ENCODE measurements at places on chromosomes 2 and 18. TPM values are rescaled to one million over a fixed set of nuclear protein-coding genes. Genes with fewer than 3 reads are reported as not detected.

Gene ALPP
- not detected for polyA plus RNA-seq

Gene LIPG
- 0.96 TPM for polyA plus RNA-seq

Gene LOXHD1
- not detected for polyA plus RNA-seq

Gene SNORC
- 59.1 TPM for polyA plus RNA-seq

Gene TRABD2A
- polyA plus RNA-seq: 0.15 TPM

Gene ST6GAL2
- polyA plus RNA-seq: not detected

Gene YIPF4
- 16.0 TPM for polyA plus RNA-seq

Gene ITGB6
- polyA plus RNA-seq: not detected

Gene IL36RN
- not detected for polyA plus RNA-seq

Gene LYG2
- 0.18 TPM for polyA plus RNA-seq

Gene GPR39
- polyA plus RNA-seq: 0.55 TPM

Gene GPAT2
- polyA plus RNA-seq: not detected

- DNase-seq: no peak
Observed at GRCh38 chr2:74893332-74893731, 59.4 kb downstream of the HK2 start.

- DNase-seq: no peak
Observed at GRCh38 chr18:45423659-45424058, 191.6 kb upstream of the SLC14A2 start.

GRCh38 chr2:72032481-72033041, 115.1 kb downstream of the CYP26B1 start:
- DNase-seq: no peak

GRCh38 chr18:63180971-63181376, 138.6 kb downstream of the BCL2 start:
- DNase-seq: no peak

GRCh38 chr2:46369783-46370182, 72.6 kb downstream of the EPAS1 start:
- DNase-seq: no peak

DNA sequence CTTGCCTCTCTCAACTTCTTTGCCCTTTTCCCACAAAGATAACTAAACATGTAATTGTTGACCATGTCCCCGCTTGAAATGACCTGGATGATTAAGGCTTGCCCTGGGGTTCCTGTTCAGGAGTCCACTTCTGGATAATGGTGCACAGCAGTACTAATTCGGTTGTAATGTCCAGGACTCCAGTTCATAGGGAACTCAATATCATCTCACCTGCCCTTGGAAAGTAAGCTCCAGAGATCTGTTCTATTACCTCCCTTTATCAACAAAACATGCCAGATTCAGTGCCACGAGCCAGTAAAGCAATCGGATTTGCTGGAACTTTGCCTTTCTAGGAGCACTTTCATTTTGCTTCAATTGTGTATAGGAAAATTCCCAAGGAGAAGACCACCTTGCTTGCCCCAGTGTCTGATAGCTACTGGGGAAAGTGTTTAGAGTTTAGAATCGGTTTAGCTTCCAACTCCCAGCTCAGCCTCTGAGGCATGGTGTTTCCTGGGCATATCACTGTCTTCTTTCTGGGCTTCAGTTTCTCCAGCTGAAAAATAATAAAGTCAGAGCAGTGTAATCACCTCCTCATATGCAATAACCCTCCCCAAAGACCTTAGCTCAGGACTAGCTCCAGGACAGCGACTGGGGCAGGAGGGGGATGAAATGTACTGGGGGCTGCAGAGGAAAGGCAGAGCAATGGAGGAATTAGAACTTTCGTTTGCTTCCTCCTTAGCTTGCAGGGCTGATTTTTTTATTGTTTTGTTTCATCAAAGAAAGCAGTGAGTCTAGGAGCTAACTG, 162.6 kb upstream of the CYRIA start:
- DNase-seq: no peak

DNA sequence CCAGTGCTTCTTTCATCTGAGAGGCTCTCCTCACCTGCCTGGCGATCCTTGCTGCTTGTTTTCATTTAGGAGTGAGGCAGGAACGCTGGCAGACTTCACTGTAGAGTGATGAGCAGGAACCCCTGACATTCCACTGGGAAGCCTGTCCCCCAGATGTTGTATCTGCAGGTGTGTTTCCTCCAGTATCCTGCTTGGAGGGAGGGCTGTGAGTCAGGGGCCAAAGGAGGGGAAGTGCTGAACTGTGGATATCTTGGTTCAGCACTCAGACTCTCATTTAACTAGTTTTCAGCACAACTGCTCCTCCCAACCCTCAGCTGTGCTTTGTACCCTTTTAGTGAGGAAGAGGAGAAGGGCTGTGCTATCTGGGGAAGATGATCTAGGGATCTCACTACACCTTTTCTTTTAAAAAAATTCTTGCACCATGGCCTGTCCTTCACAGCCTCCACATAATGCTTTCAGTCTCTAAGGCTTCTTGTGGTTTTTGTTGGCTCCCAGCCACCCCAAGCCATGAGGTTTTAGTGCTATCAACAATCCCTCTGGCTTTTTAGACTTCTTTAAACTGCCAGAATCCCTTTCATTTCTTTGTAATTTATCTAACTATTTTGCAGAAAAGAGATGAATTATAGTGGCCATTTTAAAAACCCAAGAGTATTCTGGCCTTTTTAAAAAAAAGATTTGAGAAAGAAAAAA, 11.2 kb downstream of the ANKAR start:
- no peak for DNase-seq

DNA sequence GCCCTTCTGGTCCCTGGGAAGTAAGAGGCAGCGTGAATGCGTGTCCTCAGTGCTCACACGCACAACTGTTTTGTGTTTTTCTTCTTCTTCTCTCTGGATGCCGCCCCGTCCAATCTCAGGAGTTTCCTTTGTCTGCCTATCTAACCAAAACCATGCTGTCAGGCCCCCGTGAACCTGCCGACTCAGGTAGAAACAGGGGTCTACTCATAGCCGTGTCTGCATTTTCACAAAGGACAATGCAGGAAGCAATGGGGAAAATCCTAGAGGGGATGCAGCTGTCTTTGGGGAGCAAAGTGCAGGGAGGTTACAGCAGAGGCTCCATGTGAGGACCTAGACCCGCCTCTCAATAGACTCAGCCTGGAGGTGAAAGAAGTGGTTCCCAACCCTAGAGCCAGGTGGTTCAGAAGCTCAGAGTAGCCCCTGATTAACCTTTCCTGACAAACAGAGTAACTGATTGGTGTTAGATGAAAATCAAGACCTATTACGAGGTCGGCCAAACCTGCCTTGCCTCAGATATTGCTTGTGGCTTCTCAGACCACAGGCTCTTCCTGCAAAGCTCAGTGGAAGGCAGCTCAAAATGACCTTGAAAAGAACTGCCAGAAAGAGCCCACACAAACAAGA, 49.3 kb downstream of the CD226 start:
- DNase-seq: peak; percentile 18

GRCh38 chr2:134170294-134170693, 83.6 kb upstream of the MGAT5 start:
- DNase-seq: no peak

GRCh38 chr18:31773774-31774476, 13.2 kb upstream of the SLC25A52 start:
- DNase-seq: peak; percentile 52

DNA sequence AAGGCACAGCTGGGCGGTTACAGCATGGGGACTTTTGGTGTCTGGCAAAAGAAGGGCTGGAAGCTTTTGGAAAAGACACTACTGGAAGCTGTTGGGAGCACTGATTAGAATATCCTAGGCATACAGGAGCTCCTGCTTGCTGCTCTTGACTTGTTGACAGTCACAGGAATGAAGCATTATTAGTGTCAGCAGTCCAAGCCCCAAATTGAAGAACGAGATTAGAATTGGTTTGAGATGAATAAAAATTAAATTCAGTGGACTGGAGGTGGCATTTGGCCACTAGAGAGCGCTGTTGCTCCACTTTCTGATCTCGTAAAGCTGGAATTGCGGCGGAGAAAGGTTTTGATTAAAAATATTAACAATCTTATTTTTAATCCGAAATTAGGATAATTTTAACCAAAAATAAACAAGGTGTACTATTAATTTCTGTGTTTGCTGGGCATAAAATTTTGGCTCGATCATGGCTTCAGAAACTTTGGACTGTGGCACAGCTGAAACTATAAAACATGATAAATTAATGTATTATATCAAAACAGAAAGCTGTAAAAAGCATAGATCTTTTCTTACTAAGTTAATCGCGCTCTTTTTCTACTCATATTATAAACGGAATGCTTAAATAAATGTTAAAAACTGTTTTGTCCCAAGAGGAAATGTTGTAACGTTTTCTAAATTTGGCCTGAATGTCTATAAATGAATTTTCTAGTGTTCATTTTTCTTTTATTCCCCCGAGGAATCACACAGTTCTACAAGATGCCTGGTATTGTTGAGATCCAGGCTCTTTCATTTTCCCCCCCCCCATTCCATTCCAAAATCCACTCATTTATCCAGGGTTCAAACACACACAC, 2.4 kb upstream of the HOXD8 start:
- peak; percentile 13 for DNase-seq

DNA sequence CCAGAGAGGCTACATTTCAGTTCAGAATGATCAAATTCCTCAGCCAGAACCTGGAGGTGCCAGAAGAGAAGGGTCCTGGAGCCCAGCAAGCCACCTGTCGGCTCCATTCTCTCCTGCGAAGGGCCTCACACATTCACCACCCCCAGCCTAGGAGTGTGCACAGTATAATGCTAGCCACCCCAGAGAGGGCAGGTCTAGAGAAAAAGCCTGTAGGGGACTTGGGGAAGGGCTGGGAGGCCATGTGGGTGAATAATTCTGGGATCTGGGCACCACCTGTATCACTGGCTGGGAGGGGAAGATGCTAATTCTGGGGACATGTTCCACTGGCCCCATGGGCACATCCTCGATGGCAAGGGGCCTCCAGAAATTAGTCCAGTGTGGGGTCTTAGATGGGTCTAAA, 127.6 kb upstream of the HNMT start:
- no peak for DNase-seq

DNA sequence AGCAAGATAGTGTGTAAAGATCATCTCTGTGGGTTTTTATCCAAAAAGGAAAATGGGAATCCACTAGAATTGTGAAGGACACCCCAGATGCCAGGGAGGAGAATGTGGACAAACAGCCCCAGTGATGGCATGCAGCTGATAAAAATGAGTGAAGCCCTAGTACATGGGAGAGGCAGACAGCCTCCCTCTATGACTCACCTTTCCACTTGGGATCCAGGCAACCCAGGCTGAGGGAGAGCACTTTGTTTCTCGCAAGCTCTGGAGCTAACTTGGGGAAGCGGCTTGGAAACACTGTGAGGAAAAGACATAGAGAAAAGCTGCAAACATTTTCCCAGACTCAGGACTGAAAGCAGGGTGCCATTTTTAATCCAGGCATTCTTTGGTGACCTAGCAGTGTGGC, 5.3 kb upstream of the FLACC1 start:
- DNase-seq: no peak

DNA sequence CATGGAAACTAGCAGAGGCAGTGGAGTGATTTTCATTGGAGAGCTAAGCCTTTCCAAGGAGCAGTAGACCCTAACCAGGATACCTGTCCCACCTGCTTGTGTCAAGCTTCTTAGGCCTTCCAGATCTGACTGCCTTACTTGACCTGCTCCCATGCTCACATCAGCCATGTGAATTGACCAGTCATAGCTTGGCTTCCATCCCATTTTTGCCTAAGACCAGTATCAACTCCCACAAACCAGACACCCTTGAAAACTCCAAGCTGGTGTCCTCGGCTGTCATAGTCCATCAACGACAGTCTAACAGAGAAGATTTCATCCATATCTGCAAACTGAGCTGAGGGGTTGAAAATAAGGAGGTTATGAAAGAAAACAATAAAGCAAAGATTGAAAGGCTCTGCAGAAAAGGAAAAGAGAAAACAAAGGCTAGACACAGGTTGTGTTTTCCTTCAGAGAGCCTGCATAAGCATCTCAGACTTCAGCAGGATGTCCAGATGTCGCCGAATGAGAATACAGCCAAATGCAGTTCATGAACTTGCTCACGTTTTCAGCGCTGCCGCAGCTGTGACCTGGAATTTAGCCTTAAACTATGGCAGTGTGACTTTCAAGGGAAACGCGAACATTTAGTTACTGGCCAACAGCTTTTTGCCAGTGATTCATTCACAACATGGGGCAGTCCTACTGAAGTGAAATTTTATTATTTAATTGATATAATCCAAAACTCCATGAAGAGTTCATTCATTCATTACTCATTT, 868.1 kb upstream of the ID2 start:
- DNase-seq: no peak

GRCh38 chr18:26046419-26047077, 43.9 kb downstream of the SS18 start:
- no peak for DNase-seq

DNA sequence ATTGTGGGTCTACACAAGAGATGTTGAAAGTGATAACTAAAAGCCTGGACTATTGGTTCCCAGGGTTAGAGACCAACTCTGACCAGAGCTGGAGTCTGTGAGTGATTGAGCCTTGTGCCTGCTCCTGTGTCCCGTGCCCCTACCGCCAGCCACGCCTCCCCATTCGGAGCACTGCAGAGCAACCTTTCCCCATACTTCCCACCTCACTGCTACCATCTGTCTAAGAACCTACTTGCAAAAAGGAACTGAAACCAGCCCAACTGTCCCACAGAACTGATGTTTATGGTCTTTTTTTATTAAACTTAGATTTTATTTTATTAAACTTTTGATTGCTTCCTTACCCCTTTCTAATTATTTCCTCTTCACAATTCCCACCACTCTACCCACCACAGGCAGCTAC, 300.3 kb upstream of the MGAT5 start:
- DNase-seq: no peak

GRCh38 chr2:207308519-207309224, 142.9 kb upstream of the KLF7 start:
- no peak for DNase-seq

DNA sequence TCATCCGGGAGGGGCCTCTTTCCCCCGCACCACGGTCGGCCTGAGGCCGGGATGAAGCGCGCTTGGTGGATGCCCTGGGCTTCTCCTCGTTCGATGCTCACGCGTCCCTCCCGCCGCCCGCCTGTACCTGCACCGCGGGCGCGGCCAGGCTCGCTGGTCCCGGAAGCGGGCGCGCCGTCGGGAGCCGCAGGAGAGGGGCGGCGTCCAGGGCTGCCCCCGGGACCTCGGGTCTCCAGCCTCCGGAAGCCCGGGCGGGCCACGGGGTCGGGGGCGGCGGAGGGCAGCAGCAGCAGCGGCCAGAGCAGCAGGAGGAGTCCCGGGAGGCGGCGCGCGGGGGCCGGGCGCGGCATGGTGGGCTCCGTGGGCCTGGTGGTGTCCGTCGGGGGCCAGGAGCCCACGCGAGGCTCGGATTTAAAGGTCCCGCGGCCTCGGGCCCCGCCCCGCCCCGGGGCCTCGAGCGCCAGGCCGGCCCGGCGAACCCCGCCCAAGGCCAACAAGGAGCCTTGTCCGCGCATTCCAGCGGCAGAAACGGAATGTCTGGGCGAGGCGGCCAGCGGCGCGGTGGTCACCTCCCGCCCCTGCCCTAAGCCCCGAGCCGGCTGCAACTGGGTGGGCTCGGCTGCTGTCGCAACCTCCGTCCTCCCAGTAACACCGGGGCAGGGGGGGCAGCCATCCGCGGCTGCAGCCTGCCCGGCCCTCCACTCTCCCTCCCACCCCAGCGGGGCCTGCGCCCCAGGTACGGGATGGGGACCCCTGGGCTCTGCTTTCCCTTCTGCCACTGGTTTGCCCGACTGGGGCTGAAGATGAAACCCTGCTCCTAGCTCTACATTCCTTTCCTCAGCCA, at the start of gene MATN3:
Gene MATN3 (minus strand): TSS at position 387 of the 844 bp plus-strand sequence. CDS start 37 bp downstream, at position 350.
- DNase-seq: peak; percentile 68

- DNase-seq: no peak
Observed at GRCh38 chr18:36890598-36890997, 61.7 kb downstream of the KIAA1328 start.

GRCh38 chr2:232613538-232614134, 19.8 kb upstream of the EFHD1 start:
- no peak for DNase-seq
